ENCODE measurements at places on chromosomes 13 and 19.

- DNase-seq = peak; percentile 71
Measured at GRCh38 chr13:35923347-35923746, 207.8 kb downstream of the DCLK1 start.

DNA sequence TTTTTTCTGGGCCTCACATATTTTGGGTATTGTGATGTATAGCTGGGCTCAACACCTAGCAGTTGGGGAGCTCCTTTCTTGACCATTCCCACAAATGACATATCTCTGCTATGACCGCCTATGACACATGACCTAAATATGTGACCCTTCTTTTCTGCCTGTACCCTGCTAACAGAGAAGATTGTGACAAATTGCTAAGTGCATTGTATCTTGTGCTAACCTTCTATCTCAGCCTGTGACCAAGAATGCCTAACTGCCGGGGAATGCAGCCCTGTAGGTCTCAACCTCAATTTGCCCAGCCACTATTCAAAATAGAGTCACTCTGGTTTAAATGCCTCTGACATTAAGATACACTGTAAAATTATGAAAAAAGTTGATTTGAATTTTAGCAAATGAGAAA lies 6.8 kb upstream of the ZNF429 start:
- peak; percentile 2 for DNase-seq

- DNase-seq = no peak
Measured at GRCh38 chr19:50870417-50871089, 2.7 kb upstream of the KLK2 start.

DNA sequence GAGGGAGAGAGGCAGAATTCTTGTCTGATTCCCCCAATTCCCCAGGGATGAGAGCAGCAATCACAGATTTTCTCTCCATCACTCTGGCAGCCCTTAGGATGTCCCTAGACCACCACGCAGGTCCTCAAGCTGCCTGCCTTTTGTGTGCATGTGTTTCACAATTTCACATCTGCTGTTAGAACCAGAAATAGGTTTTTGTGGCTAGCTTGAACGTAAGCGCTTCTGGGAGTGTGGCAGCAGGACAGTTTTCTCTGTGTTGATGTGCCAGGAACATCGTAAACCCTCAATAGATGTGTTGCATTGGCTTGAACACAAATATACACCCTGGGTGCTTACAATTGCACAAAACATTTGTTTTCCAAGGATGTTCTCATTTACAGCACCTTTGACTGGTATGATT lies 78.8 kb upstream of the TMTC4 start:
- DNase-seq = no peak

DNA sequence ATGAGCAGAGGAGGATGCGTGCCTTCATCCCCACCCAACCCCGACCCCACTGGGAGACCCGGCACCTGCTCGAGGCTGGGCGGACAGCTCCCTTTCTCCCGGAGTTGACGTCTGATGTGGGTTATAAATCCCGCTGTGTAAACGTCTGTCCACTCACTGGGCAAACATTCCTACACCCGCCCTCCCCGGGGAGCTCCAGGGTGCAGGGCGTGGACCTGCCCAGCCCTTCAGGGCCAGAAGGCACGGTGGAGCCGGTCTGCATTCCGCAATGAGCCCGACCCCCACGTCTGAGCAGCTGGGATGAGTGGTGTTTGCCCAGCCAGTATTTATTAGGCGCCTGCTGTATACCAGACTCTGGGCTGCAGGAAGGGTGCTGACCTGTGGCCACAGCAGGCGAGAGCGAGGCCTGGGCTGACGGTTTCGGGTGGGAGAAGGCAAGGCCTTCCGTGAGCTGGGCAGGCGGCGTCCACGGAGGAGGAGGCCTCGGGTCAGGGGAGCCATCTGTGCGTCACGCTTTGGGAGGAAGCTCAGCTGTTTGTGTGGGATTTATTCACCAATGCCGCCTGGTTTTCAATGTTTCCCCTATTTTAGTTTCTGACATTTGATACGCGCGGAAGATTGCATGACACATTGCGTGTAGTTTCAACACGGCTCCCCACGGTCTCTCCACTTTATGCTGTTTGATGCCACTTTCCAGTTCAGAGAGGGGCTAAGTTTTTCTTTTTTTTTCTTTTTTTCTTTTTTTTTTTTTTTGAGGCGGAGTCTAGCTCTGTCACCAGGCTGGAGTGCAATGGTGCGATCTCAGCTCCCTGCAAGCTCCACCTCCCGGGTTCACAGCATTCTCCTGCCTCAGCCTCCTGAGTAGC lies 2.0 kb downstream of the MISP start:
- peak; percentile 91 for DNase-seq

- no peak for DNase-seq
Measured at GRCh38 chr13:51923983-51924539, 62.3 kb downstream of the CCDC70 start.

DNA sequence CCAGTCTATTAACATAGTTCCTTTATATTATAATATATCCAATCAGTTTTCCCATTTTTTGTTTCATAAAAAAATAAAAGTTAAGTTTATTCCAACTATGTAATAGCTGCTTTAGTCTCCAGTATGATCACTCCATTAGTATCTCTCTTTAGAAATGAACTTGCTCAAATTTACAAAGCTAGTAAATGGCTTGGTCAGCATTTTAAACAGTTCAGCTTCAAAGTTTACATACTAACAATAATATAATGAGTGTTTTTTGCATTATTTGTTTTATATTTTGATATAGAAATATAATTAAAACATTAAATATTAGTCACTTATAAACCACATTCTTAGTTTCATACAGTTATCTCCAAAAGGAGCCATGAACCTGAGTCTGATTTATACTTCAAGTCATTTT lies 1073.8 kb downstream of the SLITRK5 start:
- no peak for DNase-seq

GRCh38 chr13:73325723-73326558 lies 267.1 kb downstream of the KLF5 start:
- DNase-seq = peak; percentile 4

DNA sequence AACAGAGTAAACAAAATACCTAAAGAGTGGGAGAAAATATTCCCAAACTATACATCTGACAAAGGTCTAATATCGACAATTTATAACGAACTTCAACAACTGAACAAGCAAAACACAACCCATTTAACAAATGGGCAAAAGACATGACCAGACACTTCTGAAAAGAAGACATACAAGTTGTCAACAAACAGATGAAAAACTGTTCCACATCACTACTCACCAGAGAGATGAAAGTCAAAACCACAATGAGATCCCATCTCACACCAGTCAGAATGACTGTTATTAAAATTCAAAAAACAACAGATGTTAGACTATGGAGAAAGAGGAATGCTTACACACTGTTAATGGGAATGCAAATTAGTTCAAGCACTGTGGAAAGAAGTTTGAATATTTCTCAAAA lies 233.8 kb upstream of the EDNRB start:
- no peak for DNase-seq

DNA sequence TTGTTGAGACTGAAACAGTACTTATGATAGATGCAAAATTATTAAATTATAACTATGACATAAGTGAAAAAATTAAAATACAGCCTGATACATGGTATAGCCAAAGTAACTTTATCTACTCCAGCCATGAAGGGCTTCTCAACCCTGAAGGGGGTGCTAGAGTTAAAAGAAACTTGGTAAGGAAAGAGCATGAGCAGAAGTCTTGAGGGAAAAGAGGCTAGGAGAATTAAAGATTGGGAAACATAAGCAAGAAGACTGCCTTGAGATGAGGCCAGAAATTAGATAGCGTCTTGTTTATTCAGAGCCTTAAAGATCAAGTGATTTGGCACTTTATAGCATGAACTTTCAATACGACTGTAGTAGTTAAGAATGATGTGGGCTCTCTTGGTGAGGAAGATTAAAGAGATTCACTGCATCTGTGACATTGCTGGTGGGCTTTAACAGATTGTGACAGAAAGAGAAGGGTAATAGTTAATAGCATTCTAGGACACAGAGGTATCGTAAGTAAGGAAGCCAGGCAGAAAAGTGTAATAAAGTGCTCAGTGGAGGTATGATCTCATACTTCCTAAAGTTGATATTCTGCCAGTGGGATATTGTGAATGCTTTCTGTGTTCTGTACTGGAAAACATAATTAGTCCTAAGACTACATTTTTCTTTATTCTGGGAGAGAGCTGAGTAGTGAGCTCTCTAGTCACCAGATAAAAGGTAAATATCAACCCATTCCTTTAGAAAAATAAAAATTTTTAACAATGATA lies 385.4 kb upstream of the PRR20A start:
- DNase-seq = no peak

DNA sequence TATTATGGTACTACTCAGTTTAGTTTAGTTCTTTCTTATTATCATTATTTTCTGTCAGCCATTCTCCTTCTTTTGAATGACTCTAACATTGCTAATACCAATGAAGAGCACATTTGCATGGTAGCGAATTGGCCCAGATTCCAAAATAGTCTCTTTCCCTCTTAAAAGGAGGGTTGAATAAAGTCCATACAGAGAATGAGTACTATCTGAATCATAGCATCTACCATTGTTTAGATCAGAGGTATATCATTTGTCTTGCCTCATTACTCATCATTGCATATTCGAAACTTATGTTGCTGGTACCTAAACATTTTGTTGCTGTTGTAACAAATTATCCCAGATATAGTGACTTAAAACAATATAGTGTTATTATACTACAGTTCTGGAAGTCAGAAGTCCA lies 1235.3 kb upstream of the ATXN8OS start:
- DNase-seq = no peak

- DNase-seq = no peak
Measured at GRCh38 chr19:18502246-18502637, 19.6 kb downstream of the ELL start.

DNA sequence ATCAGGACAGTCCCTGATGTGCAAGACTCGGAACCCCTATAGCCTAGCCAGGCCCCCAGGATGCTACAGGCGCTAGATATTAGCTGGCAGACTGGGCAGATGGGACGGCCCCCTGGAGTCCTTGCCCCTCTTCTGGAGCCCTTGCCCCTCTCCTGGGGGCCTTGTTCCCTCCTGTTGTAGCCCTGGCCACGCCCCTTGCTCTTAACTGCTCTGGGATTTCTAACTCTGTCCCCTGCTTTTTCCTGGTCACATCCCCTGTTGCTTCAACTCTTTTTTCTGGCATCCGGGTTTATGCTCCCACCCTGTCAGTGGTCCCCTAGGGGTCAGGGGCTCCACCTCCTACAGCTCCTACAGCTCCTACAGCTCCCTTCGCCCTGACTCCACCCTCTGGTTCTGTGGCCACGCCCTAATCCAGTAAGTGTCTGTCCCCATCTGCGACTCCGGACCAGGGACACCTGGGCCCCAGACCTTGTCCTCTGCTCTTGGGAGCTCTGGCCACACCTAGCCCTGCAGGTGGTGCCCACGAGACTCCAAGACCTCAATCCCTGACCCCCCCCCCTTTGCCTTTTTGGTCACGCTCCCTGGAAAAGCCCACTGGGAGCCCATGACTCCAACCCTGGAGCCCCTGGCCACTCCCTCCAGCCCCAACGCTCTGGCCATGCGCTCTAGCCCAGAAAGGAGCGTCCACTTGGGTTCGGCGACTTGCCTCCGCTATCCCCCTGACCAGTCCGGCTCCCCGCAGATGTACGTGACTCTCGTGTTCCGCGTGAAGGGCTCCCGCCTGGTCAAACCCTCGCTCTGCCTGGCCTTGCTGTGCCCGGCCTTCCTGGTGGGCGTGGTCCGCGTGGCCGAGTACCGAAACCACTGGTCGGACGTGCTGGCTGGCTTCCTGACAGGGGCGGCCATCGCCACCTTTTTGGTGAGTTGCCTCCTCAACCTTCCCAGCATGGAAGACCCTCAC lies 6.8 kb downstream of the PLPPR2 start:
- no peak for DNase-seq

- DNase-seq = no peak
Measured at GRCh38 chr19:13112555-13112954, 4.0 kb downstream of the TRMT1 start.

GRCh38 chr13:73832128-73832588 lies 302.0 kb downstream of the KLF12 start:
- DNase-seq = no peak

DNA sequence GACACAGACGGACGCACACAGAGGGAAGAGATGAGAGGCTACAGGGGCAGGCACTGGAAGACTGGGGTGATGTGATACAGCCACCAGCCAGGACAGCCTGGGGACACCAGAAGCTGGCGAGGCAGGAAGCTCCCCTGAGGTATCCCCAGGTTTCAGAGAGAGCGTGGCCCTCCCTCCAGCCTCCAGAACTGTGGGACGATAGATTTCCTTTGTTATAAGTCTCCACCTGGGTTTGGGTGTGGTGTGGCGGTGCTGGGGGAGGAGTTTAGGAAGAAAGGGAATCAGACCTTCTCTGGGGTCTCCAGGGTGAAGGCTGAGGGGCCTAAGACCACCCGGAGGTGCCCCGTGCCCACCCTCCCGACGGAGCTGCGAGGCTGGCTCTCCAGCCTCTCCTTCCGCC lies 2.7 kb upstream of the ASPDH start:
- no peak for DNase-seq

DNA sequence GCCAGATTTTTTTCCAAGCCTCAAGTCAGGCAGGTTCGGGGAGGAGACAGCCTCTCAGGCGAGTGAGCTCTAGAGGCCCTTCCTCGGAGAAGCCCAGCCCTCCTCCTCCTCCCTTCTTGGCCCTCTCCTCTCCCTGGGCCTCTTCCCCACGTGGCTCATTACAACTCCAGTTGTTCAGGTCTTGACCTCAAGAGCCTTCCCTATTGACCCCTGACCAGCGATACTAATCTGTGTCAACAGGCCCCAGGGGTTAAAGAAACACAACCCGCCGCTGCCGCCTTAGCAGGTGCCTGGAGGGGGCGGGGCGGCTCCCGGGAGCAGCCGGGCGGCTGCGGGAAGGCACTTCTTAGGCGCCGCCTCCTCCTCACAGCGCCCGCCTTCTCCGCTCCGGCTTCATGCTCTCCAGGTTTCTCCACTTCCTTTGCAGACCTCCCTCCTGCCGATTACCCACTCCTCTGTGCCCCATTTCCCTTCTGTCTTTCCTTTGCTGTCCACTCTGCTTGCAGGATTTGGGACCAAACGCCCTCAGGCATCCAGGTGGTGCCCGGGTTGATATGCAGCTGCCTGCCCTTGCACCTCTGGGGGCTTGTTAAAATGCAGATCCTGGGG lies 51.0 kb downstream of the LYL1 start:
- DNase-seq = peak; percentile 51

GRCh38 chr19:10399878-10400277 lies 3.5 kb downstream of the CDC37 start:
- no peak for DNase-seq

DNA sequence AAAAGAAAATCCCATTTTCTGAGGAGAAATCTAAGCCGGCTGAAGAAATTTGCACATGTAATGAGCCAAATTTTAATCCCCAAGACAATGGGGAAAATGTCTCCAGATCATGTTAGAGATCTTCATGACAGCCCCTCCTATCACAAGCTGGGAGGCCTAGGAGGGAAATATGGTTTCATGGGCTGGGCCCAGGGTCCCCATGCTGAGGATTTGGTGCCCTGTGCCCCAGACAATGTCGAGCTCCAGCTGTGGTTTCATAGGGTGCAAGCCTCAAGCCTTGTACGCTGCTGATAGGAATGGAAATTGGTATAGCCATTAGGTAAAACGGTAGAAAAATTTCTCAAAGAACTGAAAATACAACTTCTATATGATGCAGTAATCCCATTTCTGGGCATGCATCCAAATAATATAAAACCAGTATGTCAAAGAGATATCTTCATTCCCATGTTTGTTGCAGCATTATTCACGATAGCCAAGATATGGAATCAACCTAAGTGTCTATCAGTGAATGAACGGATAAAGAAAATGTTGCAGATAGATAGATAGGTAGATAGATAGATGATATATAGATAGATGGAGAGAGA lies 19.3 kb upstream of the FREM2 start:
- DNase-seq = no peak
